Stimulated activated CD4-positive, alpha-beta T cell treated with anti-CD3 and anti-CD28 coated beads, Interleukin-1b, Interleukin-23, amount 100 ng/mL, for 24 hours (primary cell): ENCODE measurements at places on chromosomes 11 and 22.

DNA sequence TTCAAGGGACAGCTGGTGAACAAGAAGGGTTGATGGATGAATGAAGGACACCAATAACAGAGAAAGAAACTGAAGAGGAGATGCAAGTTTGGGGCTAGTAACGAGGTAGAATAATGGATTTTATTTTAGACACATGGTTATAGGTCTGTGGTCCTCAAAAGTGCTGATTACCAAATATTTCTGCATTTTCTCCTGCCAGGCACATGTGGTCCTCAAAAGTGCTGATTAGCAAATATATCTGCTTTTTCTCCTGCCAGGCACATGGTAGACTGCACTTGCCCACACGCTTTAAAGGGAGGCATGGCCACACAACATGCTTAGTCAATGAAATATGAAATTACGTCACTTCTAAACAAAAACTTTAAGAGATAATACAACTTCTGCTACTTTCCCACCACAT lies 373.1 kb upstream of the SYN3 start:
- DNase-seq = no peak

- no peak for DNase-seq
Measured at GRCh38 chr11:110797453-110797852, 85.2 kb upstream of the ARHGAP20 start.

DNA sequence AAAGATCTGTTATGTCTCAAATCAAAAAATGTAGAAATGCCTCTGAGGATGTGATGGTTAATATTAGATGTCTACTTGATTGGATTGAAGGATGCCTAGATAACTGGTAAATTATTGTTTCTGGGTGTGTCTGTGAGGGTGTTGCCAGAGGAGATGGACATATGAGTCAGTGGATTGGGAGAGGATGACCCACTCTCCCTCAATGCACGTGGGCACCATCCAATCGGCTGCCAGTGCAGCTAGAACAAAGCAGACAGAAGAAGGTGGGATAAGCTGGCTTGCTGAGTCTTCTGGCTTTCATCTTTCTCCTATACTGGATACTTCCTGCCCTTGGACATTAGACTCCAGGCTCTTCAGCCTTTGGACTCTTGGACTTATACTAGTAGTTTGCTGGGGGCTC lies 430.3 kb downstream of the SOX6 start:
- DNase-seq = no peak

- DNase-seq = no peak
Measured at GRCh38 chr22:39847477-39847876, 46.1 kb downstream of the ENTHD1 start.

- DNase-seq = no peak
Measured at GRCh38 chr11:120384476-120384875, 48.3 kb downstream of the ARHGEF12 start.

- no peak for DNase-seq
Measured at GRCh38 chr11:67276781-67277230, 10.5 kb downstream of the GRK2 start.

DNA sequence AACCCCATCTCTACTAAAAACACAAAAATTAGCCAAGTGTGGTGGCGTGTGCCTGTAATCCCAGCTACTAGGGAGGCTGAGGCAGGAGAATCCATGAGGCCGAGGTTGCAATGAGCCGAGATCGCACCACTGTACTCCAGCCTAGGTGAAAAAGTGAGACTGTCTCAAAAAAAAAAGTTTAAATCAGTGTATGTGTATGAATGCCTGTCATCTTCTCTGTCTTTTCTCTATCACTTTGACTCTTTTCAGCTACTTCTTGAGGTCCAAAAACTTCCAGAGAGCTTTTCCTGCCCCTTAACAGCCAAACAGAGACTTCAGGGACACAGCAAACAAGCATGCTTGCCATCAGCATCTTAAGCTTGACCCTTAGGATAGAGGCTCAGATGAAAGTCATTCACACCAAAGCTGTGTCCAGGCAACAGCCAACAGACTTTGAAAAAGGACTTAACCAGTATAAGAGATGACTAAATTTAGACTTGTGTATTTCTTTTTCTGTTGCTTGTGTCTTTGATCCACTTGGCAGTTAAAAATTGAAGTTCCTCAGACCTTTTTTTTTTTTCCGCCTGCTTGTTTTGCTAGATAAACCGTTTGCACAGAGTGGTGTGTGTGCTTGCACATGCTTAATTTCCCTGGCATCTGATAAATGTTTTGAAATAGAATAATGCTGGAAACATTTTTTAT lies 151.9 kb downstream of the DBX1 start:
- no peak for DNase-seq

DNA sequence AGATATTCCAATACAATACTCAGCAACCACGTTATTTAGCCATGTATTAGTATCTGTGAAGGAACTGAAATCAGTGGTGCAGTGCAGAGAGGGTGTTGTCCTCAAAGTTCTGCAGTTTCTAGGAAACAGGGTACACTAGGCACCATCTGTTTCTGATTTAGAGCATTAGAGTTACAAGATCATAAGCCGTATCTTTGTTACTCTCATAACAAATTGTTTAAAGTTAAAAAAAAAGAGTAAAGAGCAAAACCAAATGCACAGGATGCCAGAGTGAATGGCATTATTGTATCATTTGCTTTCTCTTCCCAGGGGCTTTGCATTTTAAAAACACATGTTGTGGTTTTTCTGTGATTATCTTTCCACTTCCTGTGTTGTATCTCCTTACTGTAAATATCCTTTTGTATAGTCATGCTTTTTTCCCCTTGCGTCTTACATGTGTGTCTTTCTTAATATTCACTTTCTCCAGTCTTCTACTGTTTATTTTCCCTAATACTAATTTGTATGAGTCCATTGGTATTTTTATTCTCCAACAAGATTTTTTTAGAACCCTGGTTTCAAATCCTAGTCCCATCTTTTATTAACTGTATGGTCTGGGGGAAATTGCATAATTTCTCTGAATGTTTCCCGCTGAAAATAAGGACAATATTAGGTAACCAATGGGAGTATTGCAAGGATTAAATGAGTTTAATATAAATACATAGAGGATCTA lies 15.2 kb upstream of the NUP160 start:
- DNase-seq = no peak

GRCh38 chr11:102940714-102941588 lies 14.6 kb downstream of the MMP13 start:
- peak; percentile 16 for DNase-seq

- no peak for DNase-seq
Measured at GRCh38 chr11:83336993-83337392, 50.8 kb upstream of the CCDC90B start.

- DNase-seq = no peak
Measured at GRCh38 chr11:65712633-65713076, 603 bp downstream of the KAT5 start.

DNA sequence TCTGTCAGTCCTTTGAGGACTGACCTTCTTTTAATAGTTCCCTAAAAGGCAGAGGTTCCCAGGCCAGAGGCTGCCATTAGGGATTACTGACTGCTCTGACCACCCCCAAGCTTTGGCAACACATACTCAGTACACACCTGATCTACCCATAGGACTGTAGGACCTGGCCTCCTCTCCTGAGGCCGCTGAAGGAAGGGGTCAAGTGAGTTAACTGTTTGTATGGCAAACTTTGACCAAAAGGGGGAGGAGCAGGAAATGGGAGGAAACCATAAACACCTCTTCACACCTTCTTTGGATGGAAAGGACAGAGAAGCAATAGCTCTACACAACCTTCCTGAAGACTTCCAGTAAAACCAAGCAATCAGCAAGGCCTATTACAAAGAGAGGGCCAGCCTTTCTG lies 104.0 kb downstream of the APOL5 start:
- no peak for DNase-seq

DNA sequence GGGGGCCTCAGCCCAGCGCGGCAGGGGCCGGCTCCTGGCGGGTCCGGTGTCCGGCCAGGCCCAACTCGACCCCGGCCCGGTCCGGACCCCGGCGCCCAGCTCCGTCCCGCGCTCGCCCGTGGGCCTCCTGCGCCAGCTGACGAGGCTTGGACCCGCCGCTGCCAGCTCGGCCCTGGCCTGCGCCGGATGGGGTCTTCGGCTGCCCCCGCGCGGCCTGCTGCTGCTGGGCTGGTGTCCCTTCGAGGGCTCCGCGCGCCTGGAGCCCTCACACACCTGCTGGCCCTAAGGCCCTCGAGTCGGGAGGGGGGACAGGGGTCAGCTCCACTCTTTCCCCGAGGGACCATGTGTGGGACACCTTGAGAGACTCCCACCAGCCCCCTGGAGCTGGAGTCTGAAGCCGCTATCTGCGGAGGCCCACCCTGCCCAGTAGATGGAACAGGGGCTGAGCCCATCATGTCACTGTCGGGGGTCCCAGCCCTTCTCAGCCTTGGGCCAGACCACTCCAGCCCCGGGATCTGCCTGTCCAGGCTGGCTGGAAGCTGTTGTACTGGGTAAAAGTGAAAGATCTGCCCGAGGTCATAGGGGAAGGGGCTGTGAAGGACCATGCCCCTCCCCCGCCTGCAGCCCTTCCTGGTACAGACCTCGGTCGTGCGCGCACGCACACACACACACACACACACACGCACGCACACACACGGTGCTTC lies 768 bp upstream of the CDKN1C start:
- DNase-seq = no peak

DNA sequence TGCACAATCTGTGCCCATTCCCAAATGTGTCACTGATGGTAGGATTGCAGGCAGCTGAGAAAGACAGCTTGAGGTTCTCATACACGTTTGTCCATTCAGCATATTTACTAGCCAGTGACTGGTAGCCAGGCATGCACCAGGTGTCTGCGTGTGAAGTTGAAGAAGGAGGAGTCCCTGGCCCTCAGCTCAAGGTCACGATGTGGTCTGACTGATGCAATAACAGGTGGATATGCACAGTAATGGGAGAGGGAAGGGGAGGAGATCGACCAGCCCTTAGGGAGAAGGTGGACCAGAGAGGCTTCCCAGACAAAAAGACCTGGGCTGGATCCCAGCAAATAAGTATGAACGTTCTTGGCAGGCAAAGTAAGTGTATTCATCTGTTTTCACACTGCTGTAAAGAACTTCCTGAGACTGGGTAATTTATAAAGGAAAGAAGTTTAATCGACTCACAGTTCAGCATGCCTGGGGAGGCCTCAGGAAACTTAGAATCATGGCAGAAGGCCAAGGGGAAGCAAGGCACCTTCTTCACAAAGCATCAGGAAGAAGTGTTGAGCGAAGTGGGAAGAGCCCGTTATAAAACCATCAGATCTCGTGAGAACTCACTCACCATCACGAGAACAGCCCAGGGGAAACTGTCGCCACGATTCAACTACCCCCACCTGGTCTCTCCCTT lies 96.0 kb downstream of the MN1 start:
- no peak for DNase-seq

DNA sequence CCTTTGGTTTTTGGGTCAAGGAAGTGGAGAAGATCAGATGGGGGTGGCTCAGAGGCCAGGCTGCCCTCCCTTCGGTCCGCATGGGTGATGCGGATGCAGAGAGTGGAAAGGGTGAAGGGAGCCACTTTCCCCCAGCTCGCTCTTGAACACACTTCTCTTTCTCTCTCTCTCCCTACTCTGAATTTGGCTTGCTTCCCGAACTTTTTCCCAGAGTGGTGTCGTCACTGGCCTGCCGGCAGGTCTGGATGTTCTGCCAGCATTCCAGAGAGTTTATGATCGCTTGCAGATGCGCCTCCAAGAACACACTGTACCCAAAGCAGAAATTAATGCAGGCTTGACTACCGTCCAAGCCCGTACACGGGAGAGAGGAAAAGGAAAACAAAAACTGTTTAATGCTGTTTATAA lies 103.2 kb downstream of the ZBTB16 start:
- DNase-seq = no peak

DNA sequence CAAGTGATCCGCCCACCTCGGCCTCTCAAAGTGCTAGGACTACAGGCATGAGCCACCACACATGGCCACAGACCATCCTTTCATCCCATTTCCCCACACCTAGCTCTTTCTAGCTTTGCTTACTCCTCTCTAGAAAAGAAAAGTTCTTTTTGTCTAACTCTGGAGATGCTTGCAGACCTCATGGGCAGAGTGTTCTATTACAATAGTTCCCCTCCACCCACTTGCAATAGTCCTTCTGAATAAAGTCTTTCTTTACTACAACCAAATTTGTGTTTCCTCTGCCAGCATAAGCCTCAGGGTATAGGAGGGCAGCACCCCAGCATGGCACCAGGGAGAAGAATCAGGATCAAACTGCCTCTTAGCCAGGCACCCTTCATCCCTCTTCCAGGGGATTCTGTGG lies 18.8 kb upstream of the RTL6 start:
- no peak for DNase-seq

DNA sequence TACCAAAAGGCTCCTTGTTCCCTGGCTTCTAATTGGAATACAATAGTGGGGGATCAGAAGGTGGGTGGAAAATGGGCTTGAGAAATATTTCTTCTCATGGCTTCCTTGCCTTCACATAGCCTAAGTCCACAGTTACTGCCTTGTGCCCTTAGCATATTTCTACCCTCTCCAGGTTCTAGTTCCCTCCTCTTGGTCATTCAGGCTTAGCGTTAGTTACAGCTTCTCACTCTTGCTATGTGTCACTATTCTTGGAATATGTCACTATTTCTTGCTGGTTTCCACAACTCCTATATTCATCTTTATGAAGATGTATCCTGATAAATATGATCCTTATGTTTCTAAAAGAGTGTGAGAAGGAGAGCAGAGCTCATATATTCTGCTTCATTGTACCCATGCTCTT lies 2.5 kb downstream of the OR2D2 start:
- no peak for DNase-seq

- no peak for DNase-seq
Measured at GRCh38 chr11:83044958-83045712, 26.6 kb downstream of the RAB30 start.

- DNase-seq = peak; percentile 71
Measured at GRCh38 chr11:14891143-14892035, 642 bp downstream of the CYP2R1 start.

- no peak for DNase-seq
Measured at GRCh38 chr11:17602105-17603001, 55.3 kb downstream of the OTOG start.

GRCh38 chr11:58968251-58968711 lies 29.0 kb downstream of the GLYATL1 start:
- DNase-seq = no peak

- DNase-seq = no peak
Measured at GRCh38 chr11:128964463-128964930, 21.8 kb upstream of the TP53AIP1 start.

DNA sequence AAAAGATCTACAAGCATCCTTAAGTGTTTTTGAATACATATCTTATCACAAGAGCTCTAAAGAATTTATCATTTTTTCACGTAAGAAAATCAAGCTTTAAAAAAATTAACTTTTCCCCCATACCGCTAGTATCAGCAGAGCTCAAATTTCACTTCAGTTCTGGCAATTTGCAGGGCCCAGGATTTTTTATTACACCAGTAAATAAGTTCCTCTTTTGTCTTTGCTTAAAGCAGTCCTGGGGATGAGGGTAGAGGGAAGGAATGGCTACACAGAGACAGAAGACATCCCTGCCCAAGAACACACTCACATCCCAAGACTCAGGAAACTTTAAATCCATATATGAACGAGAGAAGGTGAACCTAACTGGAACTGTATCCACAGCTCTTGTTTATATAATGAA lies 22.6 kb upstream of the SORL1 start:
- DNase-seq = no peak

DNA sequence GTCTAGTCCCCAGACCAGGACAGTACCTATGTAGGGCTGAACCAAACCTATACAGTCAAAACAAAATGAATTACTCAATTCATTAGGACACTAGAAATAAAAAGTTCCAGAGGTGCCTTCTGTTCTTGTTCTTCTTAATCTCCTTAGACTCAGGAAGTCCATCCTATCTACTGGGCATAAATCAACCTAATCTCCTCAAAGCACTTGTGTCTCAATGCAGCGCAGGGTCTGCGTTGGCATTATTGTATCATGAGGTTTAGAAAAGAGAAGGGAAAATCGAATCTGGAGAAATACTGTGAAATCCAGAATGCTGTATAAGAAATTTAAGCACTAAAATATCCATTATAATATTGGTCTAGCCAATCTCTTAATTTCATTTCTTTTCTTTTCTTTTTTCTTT lies 2.4 kb upstream of the OR10V1 start:
- DNase-seq = no peak
